Chondrocyte (in vitro differentiated cells): ENCODE measurements at places on chromosomes 6 and 20. TPM values are rescaled to one million over a fixed set of nuclear protein-coding genes. Genes with fewer than 3 reads are reported as not detected.
A peak's percentile ranks its signal among the peaks of the same experiment; 100 is the strongest.

Gene LST1
- not detected in 3 replicates for total RNA-seq

Gene TMEM239
- total RNA-seq: not detected in 3 replicates

Gene SLPI
- 0.40 to 1.3 TPM in 2 of 3 replicates, not detected in the other for total RNA-seq

Gene SGK2
- 0.45 to 2.1 TPM (median 0.54 TPM) in 3 replicates for total RNA-seq

Gene MAS1
- total RNA-seq: not detected in 3 replicates

Gene MUC22
- total RNA-seq: not detected in 3 replicates

Gene VSX1
- not detected in 3 replicates for total RNA-seq

- DNase-seq: no peak
- H3K4me1 ChIP-seq: peaks cover 42% of the 10 kb centered on the region
- H3K4me3 ChIP-seq: no peak overlapping the region
- no peaks in the 10 kb centered on the region for H3K36me3 ChIP-seq
- H3K27ac ChIP-seq: peak overlapping the region; percentile 70
Observed at GRCh38 chr6:17923401-17923863, 64.0 kb downstream of the KIF13A start.

GRCh38 chr6:149852180-149852579, 12.0 kb downstream of the LRP11 start:
- no peaks in the 10 kb centered on the region for H3K27me3 ChIP-seq
- peaks cover 6% of the 10 kb centered on the region for H3K36me3 ChIP-seq
- H3K4me3 ChIP-seq: no peak overlapping the region
- H3K27ac ChIP-seq: peak overlapping the region; percentile 24

GRCh38 chr20:63293456-63293855, 470 bp downstream of the COL20A1 start:
- no peak for DNase-seq
- H3K27ac ChIP-seq: no peak overlapping the region
- H3K36me3 ChIP-seq: peaks cover 4% of the 10 kb centered on the region
- no peak overlapping the region for H3K4me3 ChIP-seq
- no peaks in the 10 kb centered on the region for H3K27me3 ChIP-seq

- no peak overlapping the region for H3K4me3 ChIP-seq
- H3K4me1 ChIP-seq: peaks cover 10% of the 10 kb centered on the region
- H3K36me3 ChIP-seq: no peaks in the 10 kb centered on the region
- no peak for DNase-seq
Observed at GRCh38 chr6:151481786-151482185, 12.0 kb upstream of the CCDC170 start.

DNA sequence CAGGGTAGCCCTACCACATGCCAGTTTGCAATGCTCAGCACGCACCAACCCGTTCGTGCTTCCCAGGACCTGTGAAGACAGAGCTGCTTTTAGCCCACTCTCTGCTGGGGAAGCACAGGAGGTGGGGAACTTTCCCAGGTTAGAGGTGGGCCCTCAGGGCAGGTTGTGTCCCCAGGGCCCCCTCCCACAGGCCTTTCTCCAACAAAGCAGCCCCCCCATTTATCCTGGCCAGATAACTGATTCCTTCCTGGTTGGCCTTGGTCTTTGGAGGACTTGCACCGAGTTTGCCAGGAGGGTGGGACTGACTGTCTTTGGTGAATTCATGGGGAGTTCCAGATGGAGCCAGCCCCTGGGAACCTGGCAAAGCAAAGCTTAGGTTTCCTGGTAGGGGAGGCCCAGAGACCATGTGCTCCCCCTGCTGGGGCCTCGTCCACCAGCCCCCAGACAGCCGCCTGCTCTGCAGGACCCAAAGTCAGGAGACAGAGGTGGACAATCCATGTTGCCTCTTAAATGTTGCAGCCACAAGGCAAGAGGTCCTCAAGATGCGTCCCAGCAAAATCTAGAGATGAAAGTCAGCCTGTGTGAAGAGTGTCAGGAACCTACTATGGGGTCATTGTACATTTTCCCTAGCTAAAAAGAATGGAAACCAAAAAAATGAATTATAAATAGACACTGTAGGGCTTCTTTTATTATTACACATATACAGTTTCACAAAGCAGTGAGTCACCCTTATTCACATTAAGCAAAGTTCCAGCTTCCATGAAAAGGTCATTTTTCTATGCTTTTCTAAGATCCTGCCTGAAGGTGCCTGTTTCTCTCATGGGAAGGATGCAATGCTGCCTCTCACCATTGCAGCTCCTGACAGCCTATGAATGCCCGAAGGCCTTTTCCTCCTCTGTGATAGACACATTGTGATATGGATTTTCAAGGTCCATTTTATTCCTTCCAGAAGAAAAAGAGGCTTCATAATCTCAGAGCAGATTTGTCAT, 497.8 kb downstream of the PREX1 start:
- H3K36me3 ChIP-seq: no peaks in the 10 kb centered on the region
- peaks cover 25% of the 10 kb centered on the region for H3K27me3 ChIP-seq
- H3K4me1 ChIP-seq: peaks cover 22% of the 10 kb centered on the region
- no peak for DNase-seq
- H3K27ac ChIP-seq: peak overlapping the region; percentile 13
- no peak overlapping the region for H3K4me3 ChIP-seq

DNA sequence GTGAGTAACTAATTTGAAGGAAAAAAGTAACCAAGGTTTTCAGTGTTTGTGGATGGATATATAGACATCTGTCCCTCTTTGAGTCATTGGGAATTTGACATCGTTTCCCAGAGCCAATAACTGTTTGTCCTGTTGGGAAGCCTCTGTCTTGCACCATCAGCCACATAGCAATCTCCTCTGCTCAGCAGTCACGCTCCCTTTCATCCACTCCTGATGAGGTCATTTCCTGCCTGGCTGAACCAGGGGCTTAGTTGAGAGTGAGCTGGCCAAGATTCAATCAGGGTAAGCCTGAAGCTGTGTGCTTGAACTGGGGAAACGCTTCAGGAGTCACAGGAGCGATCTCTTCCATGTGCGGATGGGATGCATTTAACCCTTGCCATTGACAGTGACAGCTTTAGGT, 121.5 kb upstream of the FOXQ1 start:
- H3K4me3 ChIP-seq: no peak overlapping the region
- no peaks in the 10 kb centered on the region for H3K36me3 ChIP-seq
- H3K4me1 ChIP-seq: peaks cover 6% of the 10 kb centered on the region
- no peak for DNase-seq
- peaks cover 5% of the 10 kb centered on the region for H3K27me3 ChIP-seq

DNA sequence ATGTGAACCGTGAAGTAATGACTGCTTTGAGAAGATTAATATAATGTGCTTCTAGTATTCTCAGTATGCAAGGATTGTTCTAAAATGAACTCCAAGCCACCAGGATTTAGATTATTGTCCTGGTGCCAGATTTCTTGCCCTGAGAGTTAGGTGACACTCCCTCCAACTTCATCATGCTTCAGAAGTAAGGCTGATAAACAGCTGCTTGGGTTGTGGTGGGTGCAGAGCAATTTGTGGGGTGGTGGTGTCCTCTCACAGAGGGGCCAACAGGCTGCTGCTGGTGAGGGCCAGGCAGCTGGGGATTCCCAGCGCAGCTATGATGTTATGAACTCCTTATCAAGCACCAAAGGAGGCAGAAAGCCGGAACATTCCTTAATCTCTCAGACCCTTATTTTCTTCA, 114.6 kb downstream of the MCHR2 start:
- no peaks in the 10 kb centered on the region for H3K36me3 ChIP-seq
- no peak for DNase-seq
- H3K4me1 ChIP-seq: no peaks in the 10 kb centered on the region
- no peak overlapping the region for H3K4me3 ChIP-seq
- peaks cover 27% of the 10 kb centered on the region for H3K27me3 ChIP-seq

DNA sequence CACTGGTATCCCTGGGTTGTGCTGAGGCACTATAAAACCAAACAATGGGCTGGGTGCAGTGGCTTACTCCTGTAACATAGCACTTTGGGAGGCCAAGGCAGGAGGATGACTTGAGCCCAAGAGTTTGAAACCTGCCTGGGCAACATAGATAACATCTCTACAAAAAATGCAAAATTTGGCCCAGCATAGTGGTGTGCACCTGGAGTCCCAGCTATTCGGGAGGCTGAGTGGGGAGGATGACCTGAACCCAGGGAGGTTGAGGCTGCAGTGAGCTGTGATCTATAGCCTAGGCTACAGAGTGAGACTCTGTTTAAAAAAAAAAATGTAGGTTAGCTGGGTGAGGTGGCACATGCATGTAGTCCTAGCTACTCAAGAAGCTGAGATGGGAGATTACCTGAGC, 7.7 kb upstream of the SLC4A11 start:
- H3K27me3 ChIP-seq: no peaks in the 10 kb centered on the region
- no peak overlapping the region for H3K27ac ChIP-seq
- no peak for DNase-seq
- peaks cover 4% of the 10 kb centered on the region for H3K4me1 ChIP-seq

- H3K27ac ChIP-seq: no peak overlapping the region
- H3K4me1 ChIP-seq: peaks cover 12% of the 10 kb centered on the region
- H3K4me3 ChIP-seq: no peak overlapping the region
- no peaks in the 10 kb centered on the region for H3K27me3 ChIP-seq
- H3K36me3 ChIP-seq: no peaks in the 10 kb centered on the region
- DNase-seq: no peak
Observed at GRCh38 chr6:121828146-121828886, 392.9 kb downstream of the GJA1 start.

- peak overlapping the region; percentile 34 for H3K27ac ChIP-seq
- H3K4me1 ChIP-seq: peaks cover 58% of the 10 kb centered on the region
- no peaks in the 10 kb centered on the region for H3K36me3 ChIP-seq
- no peaks in the 10 kb centered on the region for H3K27me3 ChIP-seq
Observed at GRCh38 chr6:11023032-11023431, 21.1 kb downstream of the ELOVL2 start.

DNA sequence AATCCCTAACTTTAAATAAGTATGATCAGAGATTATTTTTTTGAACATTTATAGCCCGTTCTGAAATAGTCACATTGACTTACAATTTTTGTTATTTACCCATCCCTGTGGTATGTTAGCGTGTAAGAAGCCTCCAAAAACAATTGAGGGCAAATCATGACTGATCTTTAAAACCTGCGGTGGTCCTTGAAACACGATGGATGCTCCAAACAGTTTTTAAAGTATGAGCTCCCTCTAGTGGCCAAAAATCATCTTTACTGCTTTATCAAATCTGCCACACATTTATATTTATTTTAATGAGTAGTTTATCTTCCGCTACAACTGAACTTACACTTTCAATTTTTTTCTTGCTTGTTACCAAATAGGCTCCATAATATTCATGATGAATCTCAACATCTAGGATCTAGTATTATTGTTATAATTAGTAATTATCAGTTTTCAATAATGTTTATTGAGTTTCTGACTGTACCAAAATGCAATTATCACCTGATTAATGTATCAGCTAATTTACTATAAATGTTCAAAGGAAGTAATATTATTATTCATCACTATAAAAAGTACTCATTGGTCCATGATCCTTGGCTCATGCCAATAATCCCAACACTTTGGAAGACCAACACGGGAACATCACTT, 52.2 kb downstream of the MARCKS start:
- H3K27ac ChIP-seq: no peak overlapping the region
- peaks cover 6% of the 10 kb centered on the region for H3K36me3 ChIP-seq
- peaks cover 21% of the 10 kb centered on the region for H3K4me1 ChIP-seq
- DNase-seq: no peak
- H3K4me3 ChIP-seq: no peak overlapping the region

DNA sequence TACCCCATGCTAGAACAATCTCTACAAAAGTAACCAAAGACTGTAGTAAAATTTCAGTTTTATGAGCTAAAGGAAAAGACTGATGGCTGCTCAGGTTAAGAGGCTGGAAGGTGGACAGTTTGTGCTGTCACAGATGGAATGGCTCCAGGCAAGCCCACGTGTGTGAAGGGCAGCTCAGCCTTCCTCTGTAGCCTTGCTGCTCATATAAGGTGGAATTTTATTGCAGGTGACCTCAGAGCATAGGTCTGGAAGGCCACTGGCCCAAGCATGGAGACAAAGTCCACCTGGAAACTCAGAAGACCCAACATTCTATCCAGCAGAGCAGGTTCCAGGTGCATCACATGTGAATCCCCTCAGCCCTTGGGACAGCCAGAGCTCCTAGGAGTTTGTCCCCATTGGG, 53.6 kb downstream of the KAT14 start:
- DNase-seq: no peak
- H3K27ac ChIP-seq: no peak overlapping the region
- H3K27me3 ChIP-seq: no peaks in the 10 kb centered on the region
- no peak overlapping the region for H3K4me3 ChIP-seq
- H3K36me3 ChIP-seq: peaks cover 18% of the 10 kb centered on the region

DNA sequence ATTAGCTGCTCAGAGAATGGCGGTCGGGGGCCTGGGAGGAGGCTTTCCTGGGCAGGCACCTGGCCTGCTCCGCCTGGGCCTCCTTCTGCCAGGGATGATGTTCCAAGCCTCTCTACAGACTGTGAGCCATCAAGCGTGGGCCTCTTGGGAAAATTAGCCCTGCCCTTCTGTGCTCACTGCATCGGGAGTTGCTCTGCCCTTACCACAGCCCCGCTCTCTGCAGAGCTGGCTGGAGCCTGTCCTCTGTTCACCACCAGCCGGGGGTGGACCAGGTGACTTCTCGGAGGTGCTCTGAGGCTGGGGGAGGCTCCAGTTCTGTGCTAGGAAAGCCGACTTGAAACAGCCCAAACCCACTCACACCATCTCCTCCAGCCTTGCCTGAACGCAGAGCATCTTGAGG, 24.2 kb downstream of the MDGA1 start:
- no peak overlapping the region for H3K4me3 ChIP-seq
- DNase-seq: peak; percentile 48
- H3K36me3 ChIP-seq: peaks cover 1% of the 10 kb centered on the region
- no peak overlapping the region for H3K27ac ChIP-seq
- H3K27me3 ChIP-seq: no peaks in the 10 kb centered on the region

- H3K27ac ChIP-seq: no peak overlapping the region
- peaks cover 6% of the 10 kb centered on the region for H3K36me3 ChIP-seq
- no peak overlapping the region for H3K4me3 ChIP-seq
- peaks cover 20% of the 10 kb centered on the region for H3K4me1 ChIP-seq
- H3K27me3 ChIP-seq: peaks cover 39% of the 10 kb centered on the region
Observed at GRCh38 chr6:26594131-26594498, 2.6 kb upstream of the ABT1 start.

DNA sequence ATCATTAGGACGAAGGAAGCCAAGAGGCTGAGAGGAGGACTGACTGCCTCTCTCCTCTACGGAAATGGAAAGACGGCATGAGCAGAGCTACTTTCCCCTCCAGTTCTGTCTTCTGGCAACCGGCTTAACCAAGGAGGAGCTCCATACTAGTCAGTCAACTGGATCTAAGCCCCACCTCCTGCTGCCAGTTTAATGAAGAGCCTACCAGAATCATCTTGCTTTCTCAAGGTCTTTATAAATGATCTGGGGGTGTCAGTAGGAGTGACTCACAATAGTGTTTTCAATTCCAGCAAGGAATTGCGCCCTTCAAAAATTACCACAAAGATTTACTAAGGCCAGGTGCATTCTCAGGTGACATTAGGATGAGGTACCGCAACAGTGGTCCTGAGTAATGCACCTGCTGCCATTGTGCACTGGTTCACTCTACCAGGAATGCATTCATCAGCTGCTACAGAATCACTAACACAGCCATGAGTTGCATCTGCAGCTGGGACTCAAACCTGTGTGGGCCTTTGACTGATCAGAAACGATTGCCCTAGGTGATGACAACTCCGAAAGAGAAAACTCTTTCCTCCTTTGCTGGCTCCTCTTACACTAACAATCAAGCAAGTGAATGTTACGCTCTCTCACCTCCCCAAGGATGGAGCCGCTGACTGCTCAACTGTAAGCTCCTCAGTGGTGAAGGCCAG, 2.8 kb downstream of the UQCC2 start:
- peak overlapping the region; percentile 19 for H3K27ac ChIP-seq
- peak; percentile 6 for DNase-seq
- peaks cover 4% of the 10 kb centered on the region for H3K36me3 ChIP-seq
